ENCODE measurements at places on chromosomes 13 and 19. TPM values are rescaled to one million over a fixed set of nuclear protein-coding genes. Genes with fewer than 3 reads are reported as not detected.
A peak's percentile ranks its signal among the peaks of the same experiment; 100 is the strongest.

DNA sequence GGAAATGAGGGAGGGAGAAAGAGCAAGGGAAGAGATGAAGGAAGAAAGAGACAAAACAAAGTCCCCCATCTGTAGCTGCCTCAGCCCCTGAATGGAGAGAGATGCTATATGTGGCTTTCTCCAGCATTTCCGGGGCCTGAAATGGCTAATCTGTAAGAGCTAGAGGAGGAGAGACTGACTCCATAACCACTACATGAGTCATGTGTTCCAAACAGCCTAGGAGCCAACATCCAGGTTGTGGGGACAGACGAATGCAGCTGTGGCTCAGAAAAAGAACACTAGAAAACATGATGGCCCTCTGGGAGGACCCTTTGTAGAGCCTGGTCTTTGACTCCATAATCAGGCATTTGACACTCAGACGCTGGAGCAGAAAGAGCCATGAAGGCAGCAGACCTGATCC lies 292.0 kb upstream of the ZNF507 start:
- DNase-seq = no peak

DNA sequence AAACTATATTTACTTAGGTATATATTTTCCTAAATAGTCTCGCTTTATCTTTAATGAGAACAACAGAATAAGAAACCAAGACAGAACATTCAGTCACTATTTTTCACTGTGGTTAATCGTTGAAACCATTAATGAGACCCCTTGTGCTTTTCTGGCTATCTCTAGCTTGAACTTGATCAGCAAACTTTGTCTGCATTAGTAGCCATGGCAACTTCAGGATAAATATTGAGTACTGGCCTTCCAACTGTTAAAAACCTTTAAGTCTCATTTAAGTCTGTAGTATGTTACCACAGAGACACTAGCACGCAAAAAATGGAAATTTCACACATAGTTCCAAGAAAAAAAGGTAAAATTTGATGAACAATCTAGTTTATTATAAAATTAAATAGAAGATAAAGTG lies 946.0 kb downstream of the SLITRK5 start:
- DNase-seq = no peak

DNA sequence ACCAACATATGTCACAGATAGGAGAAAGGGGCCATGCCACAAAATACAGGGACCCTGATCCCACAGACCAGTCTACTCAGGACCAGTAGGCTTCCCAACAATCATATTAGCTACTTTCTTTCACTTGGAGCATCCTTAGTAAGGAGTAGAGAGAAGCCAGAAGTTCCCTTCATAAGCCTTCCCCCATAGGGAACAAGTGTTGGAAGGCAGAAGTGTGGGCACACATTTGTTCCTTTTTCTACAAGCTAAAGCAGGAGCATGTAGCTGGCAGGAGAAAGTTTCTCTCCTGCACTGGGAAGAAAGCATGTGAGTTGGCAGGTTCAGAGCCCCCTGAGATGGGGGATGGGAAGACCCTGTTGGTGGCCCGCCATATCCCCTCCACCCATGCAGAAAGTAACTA lies 165.4 kb downstream of the KCTD12 start:
- DNase-seq = no peak

DNA sequence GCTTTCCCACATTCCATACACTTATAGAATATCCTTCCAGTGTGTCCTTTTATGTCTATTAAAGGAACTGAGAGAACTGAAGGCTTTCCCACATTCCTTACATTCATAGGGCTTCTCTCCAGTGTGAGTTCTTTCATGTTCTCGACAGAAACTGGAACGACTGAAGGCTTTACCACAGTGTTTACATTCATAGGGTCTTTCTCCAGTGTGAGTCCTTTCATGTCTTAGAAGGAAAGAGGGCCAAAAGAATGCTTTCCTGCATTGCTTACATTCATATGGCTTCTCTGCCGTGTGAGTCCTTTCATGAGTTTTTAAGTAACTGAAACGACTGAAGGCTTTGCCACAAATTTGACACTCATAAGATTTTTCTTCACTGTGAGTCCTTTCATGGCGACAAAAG lies 22.3 kb downstream of the ZNF44 start:
- DNase-seq = no peak

GRCh38 chr13:24995225-24995804 lies 100.6 kb upstream of the PABPC3 start:
- no peak for DNase-seq

- DNase-seq = no peak
Observed at GRCh38 chr19:42965176-42965575, 28.2 kb upstream of the PSG7 start.

DNA sequence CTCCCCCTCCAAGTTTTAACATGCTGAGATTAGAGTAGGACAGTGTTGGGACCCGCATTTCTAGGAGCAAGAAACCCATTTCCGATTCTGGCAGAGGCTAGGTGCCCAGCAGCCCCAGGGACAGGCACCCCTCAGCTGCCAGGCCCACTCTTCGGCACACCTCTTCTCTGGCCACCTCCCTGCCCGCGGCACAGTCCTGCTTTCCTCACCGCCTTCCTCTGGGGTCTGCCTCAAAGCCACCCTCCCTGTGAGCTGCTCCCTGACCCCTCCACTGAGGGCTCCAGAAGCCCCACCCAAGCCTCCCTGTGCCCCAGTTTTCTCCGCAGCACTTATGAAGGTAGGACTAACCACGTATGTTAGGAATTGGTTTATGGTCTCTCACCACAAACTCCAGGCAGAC lies 79.9 kb downstream of the STK24 start:
- no peak for DNase-seq

DNA sequence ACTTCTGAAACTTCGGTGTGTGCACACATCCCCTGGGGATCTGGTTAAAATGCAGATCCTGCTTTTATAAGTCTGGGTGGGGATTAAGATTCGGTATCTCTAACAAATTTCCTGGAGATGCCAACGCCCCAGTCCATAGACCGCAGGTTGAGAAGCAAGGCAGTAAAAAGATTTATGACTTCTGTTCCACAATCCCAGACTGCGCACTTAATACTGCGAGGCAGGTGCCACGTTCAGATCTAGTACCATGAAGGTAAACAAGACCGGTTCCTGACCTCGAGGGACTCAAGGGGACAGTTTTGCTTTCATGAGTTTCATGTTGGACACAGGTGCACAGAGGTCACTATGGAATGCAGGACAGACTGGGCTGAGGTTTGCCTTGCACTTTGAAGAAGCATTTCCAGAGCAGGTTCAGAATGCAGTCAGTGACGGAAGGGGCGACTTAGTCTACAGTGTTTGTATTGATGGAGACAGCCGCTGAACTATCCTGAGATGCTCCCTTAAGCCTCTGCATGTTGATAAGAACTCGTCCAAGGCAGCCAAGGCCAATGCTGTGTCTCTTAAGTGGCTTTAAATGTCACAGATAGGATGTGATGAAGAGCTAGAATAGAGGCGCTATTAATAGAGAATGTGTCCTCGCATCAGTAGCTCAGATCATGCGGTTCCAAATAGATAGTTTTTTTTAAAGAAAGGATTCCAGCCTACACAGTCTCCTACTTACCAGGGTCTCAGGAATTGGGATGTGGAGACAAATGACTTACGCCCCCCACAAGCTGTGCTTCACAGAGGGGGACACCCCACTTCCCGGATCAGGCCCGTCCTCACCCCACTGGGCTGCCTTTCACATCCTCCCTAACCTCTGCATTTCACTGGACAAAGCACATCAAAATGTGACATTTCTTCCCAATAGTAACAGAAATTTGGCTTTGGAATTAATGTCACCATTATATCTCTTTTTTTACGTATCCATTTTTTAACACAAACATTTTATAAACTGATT lies 97.1 kb upstream of the IRS2 start:
- DNase-seq = no peak

- DNase-seq = no peak
Observed at GRCh38 chr13:99446242-99446641, 55.0 kb upstream of the TM9SF2 start.

DNA sequence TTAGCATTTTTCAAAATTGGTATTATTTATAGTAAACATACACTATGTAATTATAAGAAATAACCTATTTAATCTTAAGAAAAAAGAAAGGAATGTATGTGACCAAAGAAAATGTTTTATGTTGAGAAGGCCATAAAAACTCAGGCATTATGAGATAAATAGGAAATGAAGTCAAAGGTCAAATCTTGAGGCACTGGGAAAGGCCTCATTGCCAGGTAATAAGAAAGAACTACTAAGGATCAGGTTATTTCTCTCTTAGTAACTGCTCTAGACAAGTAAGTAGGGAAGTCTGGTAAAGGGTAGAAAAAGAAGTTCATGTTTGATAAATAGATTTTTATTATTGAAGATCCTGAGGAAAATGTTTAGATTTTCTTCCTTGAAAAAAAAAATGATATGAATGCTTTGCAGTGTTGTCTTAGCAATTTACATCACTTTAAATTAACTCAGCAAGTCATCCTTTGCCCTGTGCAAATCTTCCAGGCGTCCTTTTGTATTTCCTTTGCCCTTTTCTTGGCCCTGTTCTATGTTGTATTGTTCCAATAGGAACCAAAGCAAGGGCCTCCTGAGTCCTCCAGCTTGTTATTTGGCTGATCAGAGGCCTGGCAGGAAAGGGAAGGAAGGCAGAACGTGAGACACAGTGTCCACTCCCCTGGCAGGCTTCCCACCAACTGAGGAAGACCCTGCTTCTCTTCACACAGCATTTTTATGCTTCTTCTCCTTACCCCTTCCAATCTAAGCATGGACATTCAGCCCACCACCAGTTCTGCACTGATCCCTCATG lies 260.4 kb upstream of the MIR17HG start:
- no peak for DNase-seq

- DNase-seq = no peak
Observed at GRCh38 chr13:94056362-94056990, 423.0 kb downstream of the DCT start.

GRCh38 chr19:10338940-10339339 lies 484 bp downstream of the ICAM3 start:
- no peak for DNase-seq

DNA sequence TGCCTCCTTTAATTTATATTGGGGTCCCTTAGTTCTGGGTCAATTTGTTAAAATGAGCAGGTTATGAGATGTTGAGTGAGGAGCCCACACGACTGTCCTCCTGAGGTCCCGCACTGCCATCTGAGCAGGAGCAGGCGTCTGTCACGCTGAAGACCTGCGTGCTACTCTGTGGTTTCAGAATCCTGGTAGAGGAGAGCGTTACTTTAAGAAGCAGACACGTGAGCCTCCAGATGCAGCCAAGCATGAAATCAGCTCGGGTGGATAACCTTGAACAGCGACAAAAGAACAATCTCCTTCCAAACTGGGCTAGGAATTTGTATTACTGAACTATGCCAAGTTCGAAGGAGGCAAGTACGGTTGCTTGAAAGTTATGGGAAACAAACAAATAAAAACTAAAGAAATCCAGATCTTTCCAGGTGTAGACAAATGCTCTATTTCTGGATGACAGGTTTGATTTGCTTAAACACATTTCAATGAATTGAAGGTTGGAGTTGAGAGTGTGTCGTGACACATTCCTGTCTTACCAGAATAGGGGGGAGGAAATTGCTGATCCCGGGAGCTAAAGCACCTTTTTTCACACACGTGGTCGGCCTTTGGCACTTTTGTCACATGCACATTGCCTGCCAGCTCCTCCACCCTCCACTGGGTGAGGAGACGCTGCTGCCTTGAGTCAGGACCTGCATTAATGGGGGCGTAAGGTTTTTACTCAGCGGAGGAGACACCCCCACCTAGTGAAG lies 945.5 kb upstream of the SLC10A2 start:
- no peak for DNase-seq

- DNase-seq = peak; percentile 83
Observed at GRCh38 chr13:28753208-28753892, 34.6 kb upstream of the SLC46A3 start.

DNA sequence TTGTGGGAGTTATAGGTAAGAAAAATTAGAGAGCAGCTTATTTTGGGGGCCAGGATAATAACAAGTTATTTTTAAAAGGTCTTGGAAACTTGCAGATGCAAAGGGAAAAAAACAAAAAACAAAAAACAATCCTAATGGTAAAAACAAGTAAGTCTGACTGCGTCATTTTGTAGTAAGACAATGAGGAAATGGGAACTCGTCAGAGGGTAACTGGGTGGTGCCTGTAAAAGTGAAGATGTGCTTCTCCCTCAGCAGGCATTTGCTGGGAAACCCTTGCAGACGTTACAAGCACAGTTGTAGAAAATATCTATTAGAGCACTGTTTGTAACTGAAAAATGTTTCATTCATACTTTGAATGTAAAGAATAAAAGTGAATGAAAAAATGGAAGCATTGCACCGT lies 2.2 kb upstream of the TNFSF13B start:
- DNase-seq = no peak

GRCh38 chr13:100517728-100518127 lies 70.9 kb downstream of the GGACT start:
- DNase-seq = no peak

- DNase-seq = no peak
Observed at GRCh38 chr13:42702716-42703115, 78.7 kb upstream of the FAM216B start.

DNA sequence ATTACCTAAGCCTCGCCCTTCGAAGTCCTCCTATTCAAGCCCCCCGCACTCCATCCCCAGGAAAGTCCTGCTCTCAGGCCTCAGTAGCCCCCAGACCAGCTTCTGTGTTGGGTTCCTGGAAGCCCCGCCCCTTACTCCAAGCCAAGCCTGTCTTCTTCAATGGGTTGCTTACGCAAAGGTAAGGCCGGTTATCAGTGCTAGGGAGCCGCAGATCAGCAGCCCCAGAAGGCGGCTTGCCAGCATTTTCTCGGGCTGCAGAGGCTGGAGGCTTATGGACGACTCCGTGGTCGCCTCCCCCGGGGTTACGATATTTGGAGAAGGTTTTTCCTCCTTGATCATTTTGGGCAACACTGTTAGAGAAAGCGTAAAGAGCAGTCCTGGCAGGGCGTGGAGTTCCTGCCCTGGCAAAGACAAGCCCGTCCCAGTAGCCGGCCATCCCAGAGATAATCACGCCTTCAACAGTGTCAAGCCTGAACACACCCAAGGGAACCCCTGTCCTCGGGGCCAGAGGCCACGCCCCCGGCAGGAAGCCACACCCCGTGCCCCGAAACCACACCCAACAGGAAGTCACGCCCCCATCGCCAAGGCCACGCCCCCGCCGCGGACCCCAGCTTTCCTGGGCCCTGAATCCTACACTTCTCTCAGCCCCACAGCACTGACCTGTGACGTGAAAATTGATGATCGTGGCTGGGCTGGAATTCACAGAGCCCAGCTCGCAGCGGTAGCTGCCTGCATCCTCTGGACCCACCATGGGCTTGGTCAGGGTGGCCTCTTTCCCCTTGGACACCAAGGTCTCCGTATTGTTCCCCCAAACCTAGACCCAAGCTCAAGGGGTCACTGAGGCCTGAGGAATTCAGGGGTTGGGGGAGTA lies 954 bp upstream of the RASIP1 start:
- DNase-seq = peak; percentile 91

The ZNF841 gene
- 16.8 TPM for total RNA-seq

The KLK2 gene
- not detected for total RNA-seq

The GRK1 gene
- total RNA-seq = not detected

The WDR87 gene
- total RNA-seq = not detected

The GCDH gene
- 32.9 TPM for total RNA-seq

The SIGLEC12 gene
- total RNA-seq = 3.7 TPM

The ZNF491 gene
- 1.1 TPM for total RNA-seq

The FBXL12 gene
- total RNA-seq = 26.6 TPM

The NLRP5 gene
- total RNA-seq = not detected

The CGB8 gene
- total RNA-seq = not detected

The FXYD3 gene
- total RNA-seq = 133 TPM
